ENCODE measurements at places on chromosomes 3 and 15.

DNA sequence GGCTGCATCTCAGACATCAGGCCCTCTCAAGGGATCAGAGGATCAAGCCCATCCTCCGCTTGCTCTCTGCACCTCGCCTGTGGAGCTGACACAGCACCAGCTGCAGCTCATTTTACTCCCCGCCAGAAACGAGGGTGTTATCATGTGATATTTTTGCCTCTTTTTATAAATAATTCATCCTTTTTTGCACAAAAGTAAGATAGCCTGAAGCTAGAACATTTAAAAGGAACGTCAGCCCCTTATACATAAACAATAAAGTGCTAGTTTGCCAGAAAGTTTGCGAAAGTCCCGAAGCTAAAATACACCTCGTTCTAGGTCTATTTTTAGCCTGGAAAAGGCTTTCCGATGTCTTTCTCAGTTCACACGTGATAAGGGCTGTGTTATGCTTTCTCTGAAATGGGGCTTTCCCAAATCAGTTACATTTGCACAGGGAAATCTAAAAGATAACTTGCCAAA is 9.6 kb upstream of the FAM174B start:
- DNase-seq: no peak

- no peak for DNase-seq
These were observed 5.4 kb upstream of the HEG1 start for GRCh38 chr3:125061170-125061569.

DNA sequence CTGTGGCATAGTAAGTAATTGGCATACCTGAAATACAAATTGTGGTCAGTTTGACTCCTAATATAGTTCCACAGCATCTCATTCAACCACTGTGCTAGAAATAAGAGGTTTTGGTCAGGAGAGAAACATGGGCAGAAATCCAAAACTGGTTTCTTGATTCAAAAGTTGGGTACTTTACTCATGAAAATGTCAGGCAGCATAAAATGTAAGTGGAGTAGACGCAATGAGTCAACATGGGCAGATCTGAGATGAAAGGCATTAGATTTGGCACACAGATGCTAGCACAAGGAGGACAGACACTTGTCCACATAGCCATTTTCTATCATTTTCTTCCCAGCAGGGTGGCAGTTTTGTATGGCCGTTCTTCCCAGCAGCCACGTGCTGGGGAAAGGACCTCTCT is 255.8 kb upstream of the CDIN1 start:
- no peak for DNase-seq

- DNase-seq: no peak
These were observed 47.7 kb upstream of the SLC6A1 start for GRCh38 chr3:10944866-10945265.

DNA sequence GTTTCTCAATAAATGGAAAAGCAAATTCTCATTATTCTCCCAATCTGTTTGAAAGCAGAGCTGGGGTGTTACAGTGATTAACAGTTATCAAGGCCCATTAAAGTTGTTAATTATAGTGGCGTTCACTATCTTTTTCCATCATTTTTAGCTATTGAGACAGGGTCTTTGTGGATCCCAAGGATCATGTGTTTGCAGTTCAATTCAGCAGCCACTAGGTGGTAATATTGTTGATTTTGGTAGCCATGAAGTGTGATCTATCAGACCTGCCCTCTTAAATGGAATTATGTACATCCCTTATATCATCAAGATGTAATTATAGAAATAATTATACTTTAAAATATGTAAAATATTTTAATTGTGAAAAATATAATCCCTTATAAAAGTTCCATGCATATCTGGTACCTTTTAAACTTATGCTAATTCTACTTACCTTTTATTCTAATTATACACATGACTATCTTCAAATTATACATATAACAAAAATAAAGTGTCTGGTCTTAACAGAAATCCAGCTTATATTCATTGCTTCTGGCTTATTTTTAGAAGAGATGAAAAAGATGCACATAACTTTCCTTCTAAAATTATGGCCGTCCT is 126.4 kb downstream of the GREM1 start:
- no peak for DNase-seq

GRCh38 chr3:70747847-70748246 is 435.4 kb upstream of the MDFIC2 start:
- no peak for DNase-seq

- DNase-seq: no peak
These were observed 130.2 kb upstream of the ATP2B2 start for GRCh38 chr3:10635446-10636076.

GRCh38 chr3:153967260-153967659 is 153.9 kb upstream of the ARHGEF26 start:
- DNase-seq: no peak

- DNase-seq: no peak
These were observed 1.6 kb downstream of the SKOR1 start for GRCh38 chr15:67826717-67827561.

DNA sequence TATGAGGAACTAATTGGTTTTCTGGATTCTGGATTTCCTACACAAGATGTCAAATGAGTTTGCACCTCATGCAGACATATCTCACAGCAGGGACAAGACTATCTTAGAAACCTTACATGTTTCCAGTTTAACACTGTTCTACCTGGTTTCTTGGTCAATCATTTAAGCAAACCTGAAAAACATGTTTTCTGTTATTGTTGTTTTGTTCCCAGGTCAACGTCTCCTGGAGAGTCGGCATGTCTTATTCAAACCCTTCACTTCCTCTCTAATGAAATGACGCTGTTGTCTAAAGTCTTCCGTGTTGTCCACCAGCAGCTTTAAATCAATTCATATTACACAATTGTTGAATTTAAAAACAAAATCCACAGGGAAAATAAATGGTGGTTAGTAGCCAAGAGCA is 150.9 kb downstream of the CNTN3 start:
- no peak for DNase-seq

- DNase-seq: no peak
These were observed 55.7 kb upstream of the APEH start for GRCh38 chr3:49618412-49618811.

DNA sequence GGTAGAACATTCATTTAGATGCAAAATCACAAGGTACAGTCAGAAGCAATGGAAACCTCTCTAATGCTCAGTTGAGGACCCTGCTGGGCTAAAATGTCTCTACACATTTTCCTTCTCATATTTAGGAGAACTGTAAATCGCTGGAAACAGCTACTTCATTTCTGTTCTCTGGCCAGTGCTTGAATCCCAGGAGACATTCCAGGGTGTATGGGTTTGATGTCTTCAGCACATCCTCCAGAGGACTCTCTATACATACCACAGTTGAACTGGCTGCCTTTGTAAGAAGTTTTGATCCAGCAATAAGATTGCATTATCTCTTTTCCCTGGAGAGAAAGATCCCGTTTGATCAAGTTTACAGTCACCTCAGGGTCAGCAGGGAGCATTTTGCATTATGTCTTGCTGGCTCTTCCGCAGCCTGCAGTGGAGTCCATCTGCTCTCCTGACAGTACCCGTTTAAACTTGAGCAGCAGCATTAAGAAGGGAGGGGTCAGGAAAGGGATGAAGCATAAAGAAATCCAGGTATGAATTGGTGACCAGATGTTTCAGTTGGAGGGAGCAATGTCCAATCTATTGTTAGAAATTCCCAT is 676.0 kb downstream of the EPHA3 start:
- DNase-seq: no peak

- no peak for DNase-seq
These were observed 61.4 kb upstream of the ST8SIA2 start for GRCh38 chr15:92332125-92332899.

GRCh38 chr3:187740421-187741399 is 4.6 kb downstream of the BCL6 start:
- no peak for DNase-seq

All from stimulated activated CD8-positive, alpha-beta memory T cell treated with anti-CD3 and anti-CD28 coated beads, Interleukin-15, amount 100 ng/mL, for 48 hours (primary cell).